ENCODE measurements at places on chromosomes 5 and 9.
A peak's percentile ranks its signal among the peaks of the same experiment; 100 is the strongest.

- DNase-seq, result no peak
Observed at GRCh38 chr5:99763021-99763774, 772.0 kb upstream of the FAM174A start.

- no peak for DNase-seq
Observed at GRCh38 chr9:121322037-121322736, 47.9 kb downstream of the STOM start.

DNA sequence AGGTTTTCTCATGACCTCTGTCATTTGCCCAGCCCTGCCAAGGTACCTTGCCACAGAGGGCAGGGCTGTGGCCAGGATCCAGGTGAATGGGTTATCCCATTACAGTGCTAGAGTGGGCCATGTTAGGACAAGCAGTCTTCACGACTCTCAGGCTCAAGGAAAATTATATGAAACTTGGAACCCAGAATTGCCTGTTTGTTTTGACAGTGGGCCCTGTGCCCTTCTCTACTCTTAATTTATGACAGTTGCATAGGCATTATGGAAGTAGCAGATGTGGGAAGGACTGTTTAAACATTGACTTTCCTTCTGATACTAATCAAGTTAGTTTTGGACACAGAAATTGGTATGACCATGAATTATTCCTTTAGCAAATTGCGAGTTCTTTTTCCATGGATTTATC lies 41.7 kb downstream of the ITGA2 start:
- DNase-seq, result no peak

- no peak for DNase-seq
Observed at GRCh38 chr9:91116711-91117110, 245.0 kb downstream of the AUH start.

DNA sequence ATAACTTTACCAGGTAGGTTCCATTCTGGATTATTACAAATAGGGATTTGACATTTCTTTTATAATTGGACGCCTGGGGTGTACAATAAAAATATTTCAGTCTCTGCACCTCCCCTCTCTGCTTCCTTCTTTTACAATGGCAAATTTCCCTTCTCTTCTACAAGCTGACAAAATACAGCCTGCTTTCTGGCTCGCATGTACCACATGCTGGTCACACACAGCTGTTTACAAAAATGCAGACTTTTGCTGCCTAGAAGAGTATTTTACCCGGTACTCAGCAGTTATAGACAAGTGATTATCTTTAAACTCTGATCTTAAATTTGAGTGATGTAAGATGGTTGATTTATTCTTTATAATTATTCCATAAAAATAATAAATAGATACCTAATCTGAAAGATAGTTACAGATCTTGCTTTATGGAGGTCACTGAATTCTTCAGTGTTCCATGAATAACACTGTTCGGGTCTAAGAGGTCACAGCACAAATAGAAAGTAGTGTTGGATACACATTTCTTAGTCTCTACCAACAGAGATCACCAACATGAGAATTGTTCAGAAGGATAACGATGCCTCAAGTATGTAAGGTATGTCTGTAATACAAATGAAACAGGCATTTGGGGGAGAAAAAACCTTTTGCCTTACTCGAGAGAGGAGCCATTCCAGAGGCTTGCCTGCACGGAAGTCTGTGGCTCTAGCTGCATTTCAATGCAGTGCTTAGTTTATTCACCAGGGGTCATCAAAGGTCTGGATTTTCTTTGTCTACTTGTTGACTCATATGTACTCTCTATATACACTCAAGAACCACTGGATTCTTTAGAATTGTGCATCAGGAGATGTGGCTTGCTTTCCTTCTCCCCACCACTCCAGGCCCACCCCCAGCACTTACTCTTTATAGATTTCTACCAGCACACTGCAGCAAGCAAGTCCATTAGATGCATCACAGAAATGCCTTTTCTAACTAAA lies 206.6 kb upstream of the RFX3 start:
- DNase-seq, result peak; percentile 60

DNA sequence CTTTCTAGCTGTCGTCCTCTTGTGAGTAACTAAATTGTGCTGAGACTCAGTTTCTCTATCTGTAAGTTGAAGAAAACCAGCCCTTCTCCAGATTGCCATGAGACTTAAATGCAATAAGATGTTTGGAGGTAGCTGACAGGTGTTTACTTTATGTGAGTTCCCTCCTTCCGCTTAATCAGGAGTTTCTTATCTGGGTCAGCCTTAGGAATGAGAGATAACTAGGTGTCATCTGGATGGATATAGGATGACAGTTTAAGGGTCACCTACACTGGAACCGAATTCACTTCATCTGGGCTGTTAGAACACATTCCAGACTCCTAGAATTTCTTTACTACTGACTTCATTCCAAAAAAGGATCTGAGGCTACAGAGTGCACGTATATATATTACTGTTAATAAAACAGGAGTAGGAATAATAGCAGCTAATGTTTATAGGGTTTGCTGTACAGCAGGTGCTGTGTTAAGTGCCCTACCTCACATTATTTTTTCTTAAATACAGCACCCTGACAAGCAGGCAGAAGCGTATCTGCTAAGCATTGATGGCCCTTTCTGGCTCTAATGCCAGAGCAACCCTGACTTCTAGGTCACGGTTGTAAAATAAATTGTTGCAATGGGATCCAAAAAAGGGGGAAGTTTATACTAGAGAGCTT lies 30.0 kb upstream of the CPEB4 start:
- DNase-seq, result no peak

DNA sequence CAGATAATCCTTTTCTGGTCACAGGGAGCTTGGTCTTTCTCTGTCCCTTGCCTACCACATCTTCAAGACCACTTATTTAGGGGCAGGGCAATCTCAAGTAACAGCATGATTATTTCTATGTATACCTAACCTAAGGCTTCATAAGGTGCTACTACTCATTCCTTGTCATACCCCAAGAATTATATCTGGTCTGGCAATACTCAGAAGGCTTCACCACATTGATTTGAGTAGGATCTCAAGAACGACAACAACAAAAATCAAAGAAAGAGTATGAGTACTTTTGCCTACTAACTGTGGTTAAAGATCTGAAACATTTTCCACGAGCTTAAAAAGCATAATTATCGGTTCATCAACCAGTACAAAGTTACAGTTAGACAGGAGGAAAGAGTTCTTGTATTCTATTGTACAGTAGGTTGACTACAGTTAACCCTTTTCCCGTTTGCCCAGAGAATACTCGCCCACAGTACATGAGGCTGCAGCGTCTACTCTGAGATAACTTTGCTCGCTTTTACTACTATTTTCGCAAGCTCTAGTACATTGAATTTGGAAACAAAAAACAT lies 41.0 kb downstream of the FANCC start:
- no peak for DNase-seq

DNA sequence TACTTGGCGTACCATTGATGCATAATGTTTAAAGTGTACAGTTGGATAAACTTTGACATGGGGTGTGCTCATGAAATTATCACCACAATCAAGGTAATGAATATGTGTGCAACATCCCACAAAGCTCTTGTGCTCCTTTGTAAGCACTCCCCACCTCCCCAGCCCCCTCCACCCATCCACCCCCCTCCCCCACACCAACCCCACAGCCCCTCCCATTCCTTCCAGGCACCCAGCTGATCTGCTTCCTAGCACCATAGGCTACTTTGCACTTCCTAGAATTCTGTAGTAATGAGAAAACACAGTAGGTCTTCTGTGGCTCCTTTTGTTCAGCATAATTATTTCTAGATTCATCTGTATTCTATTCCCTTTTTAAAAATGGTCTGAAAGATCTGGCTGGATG lies 24.5 kb downstream of the FGD3 start:
- no peak for DNase-seq

- no peak for DNase-seq
Observed at GRCh38 chr9:126461608-126462007, 135.0 kb downstream of the MVB12B start.

DNA sequence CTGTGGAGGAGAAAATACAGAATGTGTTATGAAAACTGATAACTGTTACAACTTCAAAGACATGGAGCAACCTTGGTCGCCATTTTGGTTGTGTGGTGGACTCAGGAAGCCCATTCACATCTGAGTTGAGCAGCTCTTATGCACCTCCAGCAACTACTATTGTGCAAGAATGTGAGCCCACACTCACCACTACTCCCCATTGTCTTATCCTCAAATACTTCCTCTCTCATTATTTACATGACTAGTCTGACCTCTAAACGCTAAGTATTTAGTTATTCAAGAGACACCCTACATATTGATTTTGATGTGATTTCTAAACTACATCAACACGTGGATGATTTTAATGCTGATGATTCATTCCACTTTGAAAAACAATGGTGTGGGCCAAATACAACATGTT lies 516.6 kb upstream of the CLINT1 start:
- no peak for DNase-seq

- no peak for DNase-seq
Observed at GRCh38 chr5:61366497-61367240, 34.6 kb downstream of the ZSWIM6 start.

All from SHP77 treated with DMSO at 0.1 percent for 48 hours (cell line).